ENCODE measurements at places on chromosomes 11 and 22. TPM values are rescaled to one million over a fixed set of nuclear protein-coding genes. Genes with fewer than 3 reads are reported as not detected.

DNA sequence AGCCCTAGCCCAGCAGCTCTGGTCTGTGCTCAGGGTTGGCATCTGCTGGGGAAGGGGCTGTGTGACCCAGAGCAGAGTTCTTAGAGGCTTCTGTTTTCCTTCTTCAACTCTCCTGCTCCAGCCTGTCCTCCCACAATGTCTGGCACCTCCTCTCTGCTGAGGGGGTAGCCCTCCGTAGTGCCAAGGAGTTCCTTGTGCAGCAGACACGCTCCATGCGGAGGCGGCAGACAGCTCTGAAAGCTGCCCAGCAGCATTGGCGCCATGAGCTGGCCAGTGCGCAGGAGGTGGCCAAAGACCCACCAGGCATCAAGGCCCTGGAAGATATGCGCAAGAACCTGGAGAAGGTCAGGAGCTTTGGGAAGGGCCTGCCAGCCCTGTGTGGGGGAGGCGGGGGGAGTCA, 69.3 kb downstream of the CEP164 start:
- H3K4me1 ChIP-seq, result no peaks in the 10 kb centered on the region
- DNase-seq, result no peak
- no peaks in the 10 kb centered on the region for H3K27me3 ChIP-seq
- H3K4me3 ChIP-seq, result no peak overlapping the region
- no peaks in the 10 kb centered on the region for H3K36me3 ChIP-seq
- no peak overlapping the region for H3K27ac ChIP-seq

DNA sequence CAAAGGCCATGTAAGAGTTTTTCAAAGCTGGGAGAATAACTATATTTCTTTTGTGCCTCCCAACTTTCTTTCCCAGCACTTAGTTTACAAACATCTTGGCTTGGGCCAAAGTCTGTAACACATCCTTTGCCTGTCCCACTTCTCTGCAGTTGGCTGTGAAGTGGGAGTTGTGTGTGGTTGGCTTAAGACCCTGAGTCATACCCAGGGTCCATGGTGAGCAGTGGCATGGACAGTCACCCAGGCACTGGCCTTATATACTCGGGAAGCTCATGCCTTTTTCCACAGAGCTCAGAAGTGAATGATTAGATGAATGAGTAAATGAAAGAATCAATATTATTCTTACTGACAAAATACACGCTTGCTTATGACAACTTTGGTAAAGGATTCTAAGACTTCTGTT, 231.4 kb downstream of the BLID start:
- H3K36me3 ChIP-seq, result no peaks in the 10 kb centered on the region
- H3K27ac ChIP-seq, result no peak overlapping the region
- no peak for DNase-seq
- H3K27me3 ChIP-seq, result no peaks in the 10 kb centered on the region
- H3K4me3 ChIP-seq, result no peak overlapping the region

- H3K4me1 ChIP-seq, result peaks cover 46% of the 10 kb centered on the region
- DNase-seq, result no peak
- H3K4me3 ChIP-seq, result no peak overlapping the region
- H3K27me3 ChIP-seq, result no peaks in the 10 kb centered on the region
- no peaks in the 10 kb centered on the region for H3K36me3 ChIP-seq
Measured at GRCh38 chr11:66324664-66325063, 7.8 kb upstream of the CD248 start.

GPR137 gene
- 17.0 TPM for total RNA-seq

ADORA2A gene
- 2.0 TPM for total RNA-seq

PHOX2A gene
- total RNA-seq, result not detected

UBE2L3 gene
- 52.0 TPM for total RNA-seq

All from hepatocyte (in vitro differentiated cells).